ACHN (cell line): ENCODE measurements at places on chromosomes 5 and 9.

DNA sequence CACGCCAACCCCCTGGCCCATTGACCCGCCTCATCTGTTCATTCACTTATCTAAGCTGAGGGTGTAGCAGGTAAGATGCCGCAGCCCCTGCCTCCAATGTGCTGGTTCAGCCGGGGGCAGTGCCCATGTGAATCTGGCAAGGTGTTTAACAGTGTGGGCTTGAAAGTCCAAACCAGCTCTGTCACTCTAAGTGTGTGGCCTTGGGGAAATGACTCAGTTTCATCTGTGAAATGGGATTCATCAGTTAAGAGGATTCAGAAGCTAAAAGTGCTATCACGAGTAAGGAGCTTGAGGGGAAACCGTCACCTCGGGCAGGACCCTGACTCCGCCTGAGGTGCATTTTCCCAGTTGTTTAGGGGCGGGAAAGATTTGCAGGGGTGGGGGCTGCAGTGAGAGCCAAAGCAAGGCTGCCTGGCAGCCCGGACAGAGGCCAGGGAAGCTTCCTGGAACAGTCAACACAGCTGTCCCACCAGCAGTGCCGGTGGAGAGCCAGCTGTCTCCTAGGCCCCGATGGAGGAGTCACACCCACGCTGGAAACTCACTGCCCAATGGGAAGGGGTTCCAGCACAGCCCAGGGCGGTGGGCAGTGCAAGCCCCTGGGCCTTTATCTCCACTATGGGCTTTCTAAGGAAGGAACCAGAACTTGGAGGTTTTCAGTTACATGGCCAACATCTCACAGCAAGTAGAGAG lies 9.7 kb upstream of the URM1 start:
- DNase-seq, result no peak

GRCh38 chr9:76136986-76137385 lies 246.5 kb downstream of the PCSK5 start:
- DNase-seq, result peak; percentile 27

- DNase-seq, result no peak
Measured at GRCh38 chr5:53219174-53219573, 109.6 kb upstream of the MOCS2 start.

GRCh38 chr5:57207681-57208080 lies 33.8 kb downstream of the GPBP1 start:
- no peak for DNase-seq

GRCh38 chr5:14665101-14665822 lies 744 bp downstream of the OTULIN start:
- DNase-seq, result peak; percentile 40

DNA sequence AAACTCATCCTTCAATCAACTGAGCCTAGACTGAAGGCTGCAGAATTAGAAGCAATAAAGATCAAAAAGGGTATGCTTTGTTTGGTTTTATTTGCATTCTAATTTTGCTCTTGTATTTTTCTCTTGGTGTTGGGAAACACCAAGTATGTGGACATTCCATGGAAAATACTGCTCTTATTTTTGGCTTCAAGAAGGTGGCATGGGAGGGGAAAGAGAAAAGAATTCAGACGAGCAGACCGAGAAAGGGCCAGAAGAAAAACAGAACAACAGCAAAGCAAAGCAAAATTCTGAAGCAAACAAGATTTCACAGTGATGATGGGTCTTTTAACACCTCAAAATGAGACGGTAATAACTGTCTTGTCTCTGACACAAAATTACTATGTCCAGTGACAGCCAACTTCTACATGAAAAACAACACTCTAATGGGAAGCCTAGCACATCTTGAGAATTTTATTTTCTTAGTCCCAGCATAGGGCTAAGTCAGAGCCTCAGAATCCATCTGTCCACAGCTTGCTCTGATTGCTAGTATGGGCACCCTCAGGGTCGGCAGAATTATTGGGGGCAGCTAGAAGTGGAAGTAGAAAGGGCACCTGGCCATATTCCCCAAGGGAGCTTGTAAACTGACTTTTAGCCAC lies 26.8 kb downstream of the FREM1 start:
- no peak for DNase-seq

GRCh38 chr5:132011622-132012343 lies at the start of gene ACSL6:
Gene ACSL6 (minus strand): TSS chr5:132011658. CDS start chr5:132011553, 105 bp downstream.
- DNase-seq, result peak; percentile 8

- peak; percentile 3 for DNase-seq
Measured at GRCh38 chr5:86500947-86501346, 116.8 kb upstream of the COX7C start.

DNA sequence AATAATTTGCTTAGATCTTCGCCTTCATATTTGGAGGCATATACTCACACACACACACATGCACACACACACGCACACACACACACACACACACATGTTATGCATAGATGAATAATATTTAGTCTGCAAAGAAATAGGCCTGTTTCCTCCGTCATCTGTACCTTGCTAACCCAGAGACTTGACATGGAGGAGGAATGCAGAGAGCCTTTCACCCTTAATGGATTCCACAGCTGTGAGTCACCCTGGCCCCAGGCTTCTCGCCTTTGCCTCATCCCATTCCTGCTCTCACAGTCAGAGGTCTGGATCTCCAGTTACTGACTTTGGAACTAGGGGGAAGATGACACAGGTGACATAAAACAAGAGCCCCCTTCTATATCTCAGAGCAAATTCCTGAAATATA lies 29.7 kb downstream of the ZNF462 start:
- DNase-seq, result peak; percentile 96

- DNase-seq, result no peak
Measured at GRCh38 chr5:151646334-151646733, 40.4 kb downstream of the SPARC start.
